Endodermal cell (in vitro differentiated cells): ENCODE measurements at places on chromosomes 3 and 15.
A peak's percentile ranks its signal among the peaks of the same experiment; 100 is the strongest.

- no peak for DNase-seq
Observed at GRCh38 chr3:111999484-112000324, 982 bp downstream of the TAGLN3 start.

DNA sequence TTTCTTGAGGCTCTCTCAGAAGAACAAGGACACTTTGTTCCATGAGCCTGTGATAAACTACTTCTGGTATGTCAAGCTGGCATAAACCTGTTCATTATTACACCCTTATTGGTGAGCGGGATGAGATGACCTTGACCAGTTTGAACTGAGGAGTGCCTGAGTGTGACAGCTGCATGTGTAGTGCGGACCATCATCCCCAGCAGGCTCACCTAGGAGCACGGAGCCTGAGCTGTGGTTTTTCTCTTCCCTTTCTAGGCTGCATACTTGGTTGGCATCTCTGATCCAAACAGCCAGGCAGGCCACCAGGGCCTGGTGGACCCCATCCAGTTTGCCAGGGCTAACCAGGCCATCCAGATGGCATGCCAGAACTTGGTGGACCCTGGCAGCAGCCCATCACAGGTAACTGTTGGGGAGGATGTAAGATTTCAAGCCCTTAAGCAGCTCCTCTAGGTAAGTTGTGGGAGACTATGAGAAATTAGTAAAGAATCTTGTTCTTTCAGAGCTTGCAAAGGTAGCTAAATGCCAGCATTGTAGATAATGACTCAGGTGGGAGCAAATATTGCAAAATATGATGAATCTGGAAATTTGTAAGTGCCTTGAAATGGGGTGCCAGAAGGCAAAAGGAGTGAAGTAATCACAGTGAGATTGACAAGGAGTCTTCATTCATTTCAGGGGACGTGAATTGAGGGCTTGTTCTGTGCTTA lies 288.9 kb upstream of the TPM1 start:
- no peak for DNase-seq

DNA sequence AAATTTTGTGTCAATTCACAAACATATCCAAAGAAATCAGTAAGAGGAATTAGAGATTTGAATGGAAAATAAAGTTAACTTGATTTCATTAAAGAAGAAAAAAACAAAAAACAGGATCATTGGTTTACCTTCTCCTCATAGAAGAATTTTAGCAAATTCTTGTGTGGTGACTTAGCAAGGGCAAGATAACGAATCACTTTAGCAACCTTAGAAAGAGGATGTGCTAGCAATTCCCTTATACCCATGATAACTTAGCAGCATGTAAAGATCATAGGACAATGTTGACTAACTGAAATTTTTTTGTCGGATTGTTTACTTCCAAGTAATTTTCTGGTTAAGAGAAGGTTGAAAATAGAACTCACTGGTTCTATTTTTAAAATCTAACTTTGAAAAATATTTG lies 609.3 kb downstream of the GBE1 start:
- DNase-seq = no peak

DNA sequence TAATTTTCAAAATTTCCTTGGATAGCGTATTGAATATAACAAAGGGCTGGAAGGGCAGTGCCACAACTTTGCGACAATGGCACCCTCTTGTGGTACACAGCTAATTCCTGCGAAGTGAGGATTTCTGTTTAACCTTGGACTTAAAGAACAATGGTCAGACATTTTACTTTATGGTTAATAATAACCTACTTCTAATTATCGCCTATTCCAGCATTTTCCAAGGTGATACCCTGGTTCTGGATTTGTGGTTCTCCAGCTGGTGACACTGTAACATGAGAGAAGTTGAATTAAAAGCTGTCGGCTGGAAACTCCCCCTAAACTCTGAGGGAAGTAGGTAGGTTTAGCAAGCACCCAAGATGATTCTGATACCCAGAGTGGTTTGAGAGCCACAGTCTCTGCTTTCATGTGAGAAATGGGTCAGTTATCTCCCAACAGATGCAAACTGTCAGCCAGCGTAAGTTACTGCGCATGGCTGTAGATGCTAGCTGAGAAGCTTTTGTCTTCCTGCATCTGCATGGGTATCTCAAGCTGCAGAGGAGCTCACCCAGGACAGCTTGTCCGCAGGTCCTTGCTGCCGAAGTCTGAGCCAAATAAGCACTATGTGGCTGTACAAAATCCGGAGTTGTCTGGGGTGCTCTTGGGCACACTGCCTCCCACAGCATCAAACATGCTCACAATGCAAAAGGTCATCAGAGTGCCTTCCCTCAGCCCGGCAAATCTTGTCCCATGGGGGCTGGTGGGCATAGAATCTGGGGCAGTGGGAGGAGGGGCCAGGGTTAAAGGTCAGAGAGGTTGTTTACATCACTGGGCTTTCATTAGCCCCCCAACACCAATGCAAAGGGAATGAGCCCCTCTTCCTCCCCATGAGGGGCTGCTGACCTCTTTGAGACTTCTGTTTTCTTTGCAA lies 6.6 kb upstream of the CHSY1 start:
- DNase-seq = peak; percentile 79

GRCh38 chr15:95880630-95881029 lies 449.9 kb upstream of the NR2F2 start:
- no peak for DNase-seq

DNA sequence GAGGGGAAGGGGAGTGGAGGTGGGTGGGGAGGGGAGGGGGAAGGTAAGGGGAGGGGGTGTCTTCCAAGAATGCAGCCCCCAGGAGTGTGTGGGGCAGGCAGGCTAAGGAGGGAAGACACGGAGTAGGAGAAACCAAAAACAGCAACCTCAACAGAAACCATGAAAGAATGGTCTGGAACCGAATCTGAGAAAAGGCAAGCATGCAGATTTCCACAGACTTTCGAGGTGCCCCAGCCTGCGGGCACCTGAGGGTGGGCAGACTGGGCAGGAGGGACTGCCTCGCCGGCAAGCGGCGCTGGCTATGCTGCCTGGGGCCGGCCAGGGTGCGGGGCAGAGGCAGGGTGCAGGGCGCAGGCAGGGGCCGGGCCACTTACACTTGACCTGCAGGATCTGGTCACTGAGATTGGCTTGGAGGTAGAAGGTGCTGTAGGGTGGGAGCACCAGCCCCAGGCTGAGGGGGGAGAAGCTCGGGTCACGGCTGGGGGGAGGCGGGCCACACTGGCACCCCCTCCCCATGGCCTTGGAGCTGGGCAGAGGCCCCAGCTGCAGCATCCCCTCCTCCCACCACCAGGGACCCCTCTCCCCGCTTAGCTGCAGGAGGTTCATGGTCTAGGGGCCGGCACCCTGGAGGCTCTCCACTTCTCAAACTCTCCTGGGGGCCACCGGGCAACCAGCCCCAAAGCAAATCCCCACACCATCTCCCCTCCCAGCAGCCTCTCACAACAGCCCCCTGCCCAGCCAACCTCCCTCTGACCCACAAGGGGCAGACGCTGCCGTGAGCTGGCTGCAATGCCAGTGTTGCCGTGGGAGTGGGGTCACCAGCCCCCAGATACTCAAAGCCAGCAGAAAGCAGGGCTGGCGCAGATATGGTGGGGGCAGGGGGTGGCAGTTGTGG lies 15.3 kb upstream of the TMEM115 start:
- no peak for DNase-seq

DNA sequence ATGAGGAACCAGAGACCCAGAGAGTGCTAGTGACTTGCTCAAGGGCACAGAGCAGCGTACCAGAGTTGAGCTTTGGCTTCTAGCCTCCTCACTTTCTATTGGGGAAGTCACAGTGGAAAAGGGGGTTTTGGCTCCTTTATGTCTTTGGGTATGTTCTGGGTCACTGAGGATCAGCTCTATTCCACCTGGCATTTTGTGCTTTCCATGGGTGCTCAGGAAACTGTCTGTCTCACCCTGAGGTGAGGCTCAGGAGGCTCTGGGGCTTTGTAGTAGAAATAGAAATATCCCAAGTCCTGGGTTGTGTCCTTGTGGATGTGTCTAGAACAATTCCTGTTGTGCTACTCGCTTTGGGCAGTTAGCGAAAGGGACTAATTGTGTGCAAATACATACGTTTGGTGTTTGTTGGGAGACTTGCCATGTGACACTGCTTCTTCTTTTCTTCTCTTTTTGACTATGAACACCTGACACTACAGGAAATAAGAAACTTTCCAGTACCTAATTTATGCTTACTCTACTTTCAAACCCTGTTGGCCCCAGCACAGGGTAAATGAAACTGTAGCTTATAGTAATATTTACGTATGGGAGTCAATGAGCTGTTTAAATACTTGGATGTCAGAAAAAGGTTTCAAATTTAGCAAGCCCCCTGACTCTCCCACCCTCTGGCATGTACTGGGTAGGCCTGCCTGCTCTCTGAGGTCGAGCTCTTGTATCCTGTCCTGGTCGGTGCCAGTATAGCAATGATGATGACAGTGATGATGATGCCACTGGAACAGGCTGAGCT lies 35.6 kb downstream of the SMAD3 start:
- no peak for DNase-seq

- no peak for DNase-seq
Observed at GRCh38 chr15:86062646-86063243, 16.9 kb upstream of the AGBL1 start.

DNA sequence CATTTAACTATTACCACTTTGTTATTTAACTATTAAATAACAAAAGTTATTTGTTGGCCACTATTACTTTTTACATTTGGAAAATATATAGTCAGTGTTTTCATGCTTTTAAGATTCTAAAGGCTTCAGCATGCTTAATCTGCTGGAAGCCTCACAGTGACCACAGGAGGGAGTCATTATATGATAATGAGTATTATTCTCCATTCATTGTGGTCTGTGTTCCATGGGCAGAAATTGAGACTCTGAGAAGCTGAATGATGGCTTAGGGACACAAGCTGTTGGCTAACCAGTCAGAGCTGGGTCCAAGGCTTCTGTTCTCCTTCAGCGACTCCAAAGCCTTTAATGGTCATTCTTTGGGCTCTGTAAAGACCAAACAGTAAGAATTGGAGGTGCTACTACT lies 64.7 kb downstream of the BFSP2 start:
- no peak for DNase-seq

DNA sequence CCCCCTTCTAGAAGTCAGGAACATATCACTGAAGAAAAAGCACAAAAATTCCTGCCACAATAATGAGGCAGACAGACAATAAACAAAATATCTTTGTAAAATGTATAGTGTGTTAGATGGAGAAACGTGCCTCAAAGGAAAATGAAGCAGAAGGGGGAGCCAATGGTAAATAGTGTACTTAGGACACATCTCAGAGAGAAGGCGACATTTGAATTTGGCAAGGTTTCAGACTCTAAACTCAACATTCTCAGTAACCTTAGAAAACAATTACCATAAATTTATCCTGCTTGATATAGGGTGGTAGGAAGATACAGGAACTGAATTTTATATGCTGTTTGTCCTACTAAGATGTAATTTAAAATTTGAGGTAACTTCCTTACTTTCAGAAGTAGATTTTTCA lies 52.6 kb upstream of the PTX3 start:
- DNase-seq = no peak

DNA sequence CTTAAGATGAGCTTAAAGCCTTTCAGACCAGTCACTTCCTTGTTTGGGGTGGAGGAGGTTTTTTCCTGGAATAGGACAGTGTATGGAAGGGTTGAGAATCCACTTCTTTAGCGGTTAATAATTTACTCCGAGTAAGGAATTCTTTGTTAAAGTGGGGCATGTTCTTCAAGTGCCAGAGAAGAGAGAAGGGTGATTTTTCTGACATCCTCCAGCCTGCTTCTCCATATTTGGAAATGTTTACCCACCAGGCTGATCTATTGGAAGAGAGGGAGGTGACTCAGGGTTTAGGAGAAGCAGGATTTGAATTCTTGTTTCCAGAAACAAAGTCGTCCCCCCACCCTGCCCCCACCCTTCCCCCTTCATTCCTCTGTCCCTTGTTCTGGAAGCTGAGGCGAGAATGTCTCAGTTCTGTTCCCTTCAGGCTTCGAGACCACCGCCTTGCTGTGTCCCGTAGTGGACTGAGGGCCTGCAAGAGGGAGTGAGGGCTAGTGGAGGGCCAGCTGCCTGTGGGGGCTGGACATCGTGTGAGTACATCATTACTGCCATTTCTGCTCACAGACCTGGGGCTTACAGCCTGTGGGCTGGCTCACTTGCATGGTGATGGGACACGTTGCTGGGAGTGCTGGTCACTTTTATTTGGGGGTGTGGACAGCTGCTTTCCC lies 58.5 kb downstream of the LPP start:
- peak; percentile 80 for DNase-seq

GRCh38 chr15:47570881-47571640 lies 146.2 kb upstream of the SEMA6D start:
- DNase-seq = no peak

- DNase-seq = no peak
Observed at GRCh38 chr15:52324109-52324508, 28.5 kb upstream of the MYO5C start.

GRCh38 chr3:194300382-194300758 lies 50.8 kb downstream of the CPN2 start:
- DNase-seq = peak; percentile 94

DNA sequence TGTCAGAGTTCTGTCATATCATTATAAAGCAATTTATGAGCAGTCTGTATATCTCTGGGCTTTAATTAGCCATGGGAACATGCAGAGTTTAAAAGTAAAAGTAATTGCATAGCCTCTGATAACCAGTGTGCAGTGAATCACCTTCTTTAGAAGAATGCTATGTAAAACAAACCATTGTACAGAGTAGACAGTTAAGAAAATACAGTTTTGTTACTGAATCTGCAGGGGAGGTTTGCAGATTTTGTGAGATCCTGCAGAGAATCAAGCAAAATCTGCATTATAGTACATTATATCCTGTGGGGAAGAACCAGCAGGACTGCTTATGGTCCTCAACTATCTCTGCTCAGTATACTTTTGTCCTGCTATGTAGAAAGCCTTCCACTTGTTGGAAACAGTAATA lies 396.2 kb upstream of the NAALADL2 start:
- no peak for DNase-seq

- no peak for DNase-seq
Observed at GRCh38 chr15:38247336-38247735, 5.3 kb upstream of the SPRED1 start.

GRCh38 chr3:136637176-136637575 lies 115.0 kb downstream of the STAG1 start:
- DNase-seq = no peak

DNA sequence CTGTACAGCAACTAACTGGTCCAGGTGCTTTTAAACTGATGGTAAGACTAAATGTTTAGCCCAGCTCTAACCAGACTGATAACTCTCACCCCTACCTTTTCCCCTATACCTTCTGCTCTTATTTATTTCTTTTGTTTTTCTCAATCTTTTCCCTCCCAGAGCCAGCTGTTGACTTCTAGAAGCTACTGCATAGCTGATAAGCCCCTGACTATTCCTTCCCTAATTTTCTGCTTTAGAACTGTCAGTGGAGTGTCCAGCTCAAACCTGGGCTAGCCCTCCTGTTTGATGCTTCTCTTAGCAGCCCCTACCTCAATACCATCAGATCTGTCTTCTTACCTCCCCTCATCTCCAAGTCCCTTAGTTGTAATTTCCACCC lies 20.6 kb downstream of the SLC35G2 start:
- no peak for DNase-seq

GRCh38 chr3:129695230-129695629 lies 88.8 kb upstream of the PLXND1 start:
- no peak for DNase-seq

DNA sequence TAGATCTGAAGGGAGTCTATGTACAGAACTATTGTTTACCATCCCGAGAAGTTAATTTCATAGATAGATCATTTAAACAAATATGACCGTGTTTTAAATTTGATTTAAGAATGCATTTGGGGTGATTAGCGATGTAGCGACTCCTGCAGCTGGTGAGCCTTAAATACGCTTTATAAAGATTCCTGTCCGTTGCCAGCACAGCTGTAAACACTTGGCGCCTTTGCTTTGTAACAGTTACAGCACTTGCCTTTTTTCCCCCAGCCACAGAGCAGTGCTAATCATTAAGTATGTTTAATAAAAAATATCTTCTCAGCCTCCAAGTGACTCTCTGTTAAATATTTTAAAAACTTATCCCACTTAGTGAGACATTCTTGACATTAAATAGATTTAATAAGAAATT lies 333.8 kb downstream of the FEZF2 start:
- DNase-seq = no peak
